Cerebellar cortex (tissue), 1 donor: ENCODE measurements at places on chromosomes 6 and 20.
A peak's percentile ranks its signal among the peaks of the same experiment; 100 is the strongest.

DNA sequence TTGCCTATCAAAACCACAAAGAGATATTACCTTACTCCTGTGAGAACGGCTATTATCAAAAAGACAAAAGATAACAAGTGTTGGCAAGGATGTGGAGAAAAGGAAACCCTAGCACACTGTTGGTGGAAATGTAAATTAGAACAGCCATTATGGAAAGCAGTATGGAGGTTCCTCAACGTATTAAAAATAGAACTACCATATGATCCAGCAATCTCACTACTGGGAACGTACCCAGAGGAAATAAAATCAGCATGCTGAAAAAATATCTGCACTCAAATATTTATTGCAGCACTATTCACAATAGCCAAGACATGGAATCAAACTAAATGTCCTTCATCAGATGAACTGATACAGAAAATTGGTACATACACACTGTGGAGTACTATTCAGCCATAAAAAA lies 149.4 kb upstream of the MLN start:
- no peak for DNase-seq

DNA sequence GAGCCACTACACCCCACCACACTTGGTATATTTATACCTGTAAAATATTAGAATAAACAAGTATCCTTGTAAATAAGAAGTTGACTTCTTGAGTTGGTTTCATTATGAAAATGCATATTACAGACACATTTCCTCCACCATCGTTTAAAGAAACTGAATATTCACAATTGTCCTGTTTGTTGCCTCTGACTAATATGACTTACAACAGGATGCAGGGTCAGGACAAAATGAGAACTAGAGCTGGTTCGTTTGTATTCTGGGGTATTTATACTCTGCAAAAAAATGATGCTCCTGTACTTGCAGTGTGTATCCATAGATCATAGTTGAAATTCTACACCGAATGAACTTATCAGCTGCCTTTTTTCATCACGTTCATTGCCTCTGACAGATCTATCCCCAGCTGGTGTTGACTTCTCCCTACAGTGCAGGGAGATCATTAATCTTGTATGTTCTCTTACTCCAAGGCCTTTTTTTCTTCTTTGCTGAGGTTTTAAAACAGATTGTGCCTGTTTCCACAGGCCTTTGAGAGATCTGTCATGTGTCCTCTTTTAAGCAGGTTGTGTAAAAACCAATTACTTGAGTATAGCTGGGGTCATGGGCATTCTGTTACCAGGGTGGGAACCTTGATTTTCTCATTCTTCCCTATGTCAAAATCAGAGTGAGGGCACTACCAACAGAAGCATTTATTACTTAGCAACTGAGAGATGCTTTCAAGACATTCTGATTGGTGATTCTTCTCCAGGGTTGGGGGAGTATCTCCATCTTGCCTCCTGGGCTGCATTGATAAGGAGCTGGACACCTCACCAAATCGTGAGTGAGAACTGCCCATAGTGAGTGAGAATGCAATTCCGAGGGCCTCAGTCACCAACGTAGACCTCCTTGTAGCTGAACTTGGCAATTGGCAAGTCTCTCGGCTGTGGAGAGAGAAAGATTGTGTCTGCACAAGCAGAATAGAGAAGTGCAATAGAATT lies 78.8 kb upstream of the CD83 start:
- no peak for DNase-seq

- no peak for DNase-seq
Measured at GRCh38 chr20:3521852-3522740, 51.3 kb downstream of the ATRN start.

DNA sequence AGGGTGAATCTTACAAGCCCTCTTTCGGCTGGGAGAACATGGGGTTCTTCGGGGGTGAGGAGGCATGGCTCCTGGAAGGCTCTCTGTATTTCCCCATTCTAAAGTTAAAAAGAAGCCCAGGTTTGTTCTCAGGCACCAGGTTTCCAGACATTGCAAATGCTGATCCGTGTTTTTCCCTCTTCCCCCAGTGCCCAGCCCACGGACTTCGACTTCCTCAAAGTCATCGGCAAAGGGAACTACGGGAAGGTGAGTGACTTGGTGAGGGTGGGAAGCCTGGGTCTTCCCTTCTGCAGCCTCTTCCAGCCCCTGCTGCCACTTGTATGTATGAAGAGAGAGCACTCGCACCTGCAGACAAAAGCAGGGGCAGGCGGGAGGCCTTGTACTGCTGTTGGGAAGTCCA lies 8.7 kb downstream of the SGK2 start:
- DNase-seq: no peak

GRCh38 chr6:22102671-22103070 lies 194.2 kb downstream of the PRL start:
- no peak for DNase-seq

- peak; percentile 7 for DNase-seq
Measured at GRCh38 chr20:20711413-20711812, 1.0 kb downstream of the RALGAPA2 start.

- DNase-seq: no peak
Measured at GRCh38 chr6:14713966-14714631, 531.8 kb upstream of the JARID2 start.

- no peak for DNase-seq
Measured at GRCh38 chr6:33092385-33092784, 16.6 kb downstream of the HLA-DPB1 start.

GRCh38 chr6:137641474-137642077 lies 147.4 kb upstream of the OLIG3 start:
- DNase-seq: peak; percentile 78

GRCh38 chr20:32510601-32511357 lies 74.4 kb downstream of the NOL4L start:
- DNase-seq: no peak

DNA sequence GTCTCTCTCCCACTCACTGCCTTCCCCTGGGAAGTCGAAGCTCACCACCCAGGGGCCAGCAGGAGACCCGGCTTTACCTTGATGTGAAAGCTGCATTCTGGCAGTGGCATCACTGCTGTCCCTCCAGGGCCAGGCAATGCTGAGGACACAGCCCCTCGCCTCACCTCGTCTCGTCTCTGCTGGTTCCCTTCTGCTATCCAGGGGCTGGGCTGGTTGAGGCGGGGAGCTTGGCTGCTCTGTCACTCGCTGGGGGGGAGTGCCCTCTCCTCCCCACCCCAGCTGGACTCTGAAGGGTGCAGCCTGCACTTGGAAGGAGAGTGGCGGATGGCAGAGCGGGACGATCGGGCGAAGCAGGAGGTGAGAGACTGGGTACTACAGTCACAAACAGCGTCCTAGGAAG lies 12.7 kb upstream of the DSN1 start:
- DNase-seq: no peak

DNA sequence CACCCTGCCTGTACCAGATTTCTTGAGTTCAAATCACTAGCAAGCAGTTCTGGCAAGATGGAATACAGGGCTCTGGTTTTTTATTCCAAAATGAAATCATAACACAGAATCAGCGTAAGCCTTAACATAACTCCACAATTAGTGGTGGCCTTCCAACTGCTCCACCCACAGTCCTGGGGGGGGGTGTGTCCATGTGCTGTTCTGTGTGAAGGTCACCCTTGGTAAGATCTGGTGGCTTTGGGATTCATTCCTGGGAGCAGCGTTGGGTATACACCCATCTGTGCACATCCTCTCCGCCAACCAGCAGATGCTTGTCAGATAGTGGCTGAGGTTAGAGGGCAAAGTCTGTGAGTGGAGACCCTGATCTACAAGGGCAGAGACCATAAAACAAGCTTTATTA lies 49.9 kb upstream of the CD83 start:
- DNase-seq: no peak

GRCh38 chr6:111173341-111173740 lies 86.0 kb downstream of the SLC16A10 start:
- DNase-seq: peak; percentile 35

- peak; percentile 48 for DNase-seq
Measured at GRCh38 chr20:20546402-20546801, 166.0 kb downstream of the RALGAPA2 start.

DNA sequence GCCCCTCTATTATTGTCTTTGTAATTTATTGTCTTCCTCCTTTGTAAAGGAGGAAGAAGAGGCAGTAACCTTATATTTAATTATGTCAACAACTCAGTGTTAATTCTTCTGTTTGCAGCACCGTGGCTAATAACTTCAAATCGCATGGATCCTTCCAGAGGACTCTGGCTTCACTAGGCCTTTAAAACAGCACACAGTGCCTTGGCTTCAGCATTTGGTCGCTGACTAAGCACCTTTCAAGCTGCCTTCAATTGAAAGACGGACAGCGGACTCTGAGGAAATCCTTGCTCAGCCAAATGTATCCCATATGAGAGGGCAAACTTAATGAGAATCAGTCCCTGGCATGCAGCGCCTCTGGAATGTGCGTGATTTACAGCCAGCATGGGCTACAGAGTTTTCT lies 64.2 kb downstream of the SGK1 start:
- peak; percentile 70 for DNase-seq

DNA sequence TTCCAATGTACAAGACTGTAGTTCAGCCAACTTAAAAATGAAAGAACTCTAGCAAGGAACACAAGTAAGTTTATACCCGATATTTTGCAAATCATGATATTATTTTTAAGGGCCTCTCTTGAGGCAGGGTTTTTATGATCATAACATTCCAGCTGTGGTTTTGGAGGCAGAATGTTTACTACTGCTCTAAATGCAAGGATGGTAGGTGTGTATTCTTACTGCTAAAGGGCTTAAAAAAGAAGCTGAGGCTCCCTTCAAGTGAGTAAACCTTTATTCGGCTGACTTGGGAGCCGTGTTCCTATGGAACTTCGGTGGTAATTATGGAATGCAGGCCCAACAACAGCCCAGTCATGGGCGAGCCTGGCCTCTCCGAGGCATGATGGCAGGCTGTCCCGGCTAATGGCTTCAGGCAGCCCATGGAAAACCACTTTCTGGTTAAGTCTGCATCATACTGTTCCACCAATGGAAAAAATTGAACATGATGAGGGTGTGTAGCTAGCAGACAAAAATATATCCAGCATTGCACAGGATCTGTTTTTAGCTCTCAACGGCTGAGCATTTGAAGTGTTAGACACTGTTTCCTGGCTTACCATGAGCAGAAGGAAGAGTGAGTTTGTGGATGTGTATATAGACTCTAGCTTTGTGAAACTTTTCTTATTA lies 111.5 kb downstream of the TIAM2 start:
- no peak for DNase-seq

- DNase-seq: no peak
Measured at GRCh38 chr6:168906391-168906790, 347.3 kb downstream of the THBS2 start.

DNA sequence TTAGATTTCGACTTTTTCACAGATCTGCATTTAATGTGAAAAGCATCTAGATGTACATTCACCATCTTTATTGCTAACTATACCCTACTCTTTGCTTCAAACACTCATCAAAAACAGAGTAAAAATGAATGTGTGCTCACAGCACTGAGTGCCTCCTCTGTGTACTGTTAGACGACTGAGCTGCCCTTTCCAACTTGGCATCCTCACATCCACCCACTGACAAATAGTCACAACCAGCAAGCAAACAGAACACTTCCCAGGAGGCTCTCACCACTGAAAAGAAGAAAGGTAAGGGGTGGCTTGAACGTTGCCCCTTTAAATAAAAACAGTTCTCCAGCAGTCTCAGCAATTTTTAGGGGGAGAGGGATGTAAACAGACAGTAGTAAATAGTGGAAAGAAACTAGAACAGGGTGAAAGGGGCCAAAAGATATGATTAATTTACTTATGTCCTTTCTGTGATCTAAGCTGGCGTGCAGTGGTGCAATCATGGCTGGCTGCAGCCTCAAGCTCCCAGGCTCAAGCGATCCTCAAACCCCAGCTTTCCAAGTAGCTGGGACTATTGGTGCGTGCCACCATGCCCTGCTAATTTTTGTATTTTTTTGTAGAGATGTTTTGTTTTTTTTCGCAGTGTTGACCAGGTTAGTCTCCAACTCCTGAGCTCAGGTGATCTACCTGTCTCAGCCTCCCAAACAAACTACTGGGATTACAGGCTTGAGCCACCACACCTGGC lies 48.7 kb downstream of the IPCEF1 start:
- no peak for DNase-seq

DNA sequence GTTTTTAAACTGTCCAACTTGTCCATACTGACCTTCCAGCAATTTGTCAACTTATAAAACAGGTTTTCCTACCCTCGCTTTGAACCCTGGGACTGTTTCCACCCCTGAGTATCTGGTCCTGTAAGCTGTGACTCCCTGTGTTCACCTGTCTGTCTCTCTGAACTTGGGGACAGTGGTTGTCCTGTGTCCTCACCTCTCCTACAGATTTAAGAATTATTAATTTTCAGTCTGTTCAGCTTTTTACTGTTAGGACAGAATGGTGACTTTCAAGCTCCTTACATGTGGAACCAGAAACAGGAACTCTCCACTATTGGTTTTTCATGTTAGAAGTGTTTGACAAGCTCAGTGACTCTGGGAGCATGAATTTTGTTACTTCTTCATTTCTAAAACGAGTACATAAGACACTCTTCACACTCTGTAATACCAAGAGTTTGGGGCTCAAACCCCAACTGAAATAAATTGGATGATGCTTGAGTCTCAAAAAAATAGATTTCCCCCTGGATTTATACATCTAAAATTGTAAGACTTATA lies 713.9 kb downstream of the COL12A1 start:
- DNase-seq: no peak

GRCh38 chr6:80021131-80021530 lies 16.7 kb downstream of the TTK start:
- DNase-seq: no peak

GRCh38 chr6:45421709-45422502 lies 44.2 kb upstream of the SUPT3H start:
- no peak for DNase-seq

- DNase-seq: no peak
Measured at GRCh38 chr6:64644024-64644423, 1008.4 kb downstream of the PHF3 start.

- peak; percentile 88 for DNase-seq
Measured at GRCh38 chr20:64155258-64156135, 8.8 kb upstream of the MYT1 start.

GRCh38 chr20:59163631-59164530 lies at the start of gene ZNF831:
ZNF831 (plus strand) TSS chr20:59163821; CDS start chr20:59191020, 27,199 bp downstream.
- no peak for DNase-seq

DNA sequence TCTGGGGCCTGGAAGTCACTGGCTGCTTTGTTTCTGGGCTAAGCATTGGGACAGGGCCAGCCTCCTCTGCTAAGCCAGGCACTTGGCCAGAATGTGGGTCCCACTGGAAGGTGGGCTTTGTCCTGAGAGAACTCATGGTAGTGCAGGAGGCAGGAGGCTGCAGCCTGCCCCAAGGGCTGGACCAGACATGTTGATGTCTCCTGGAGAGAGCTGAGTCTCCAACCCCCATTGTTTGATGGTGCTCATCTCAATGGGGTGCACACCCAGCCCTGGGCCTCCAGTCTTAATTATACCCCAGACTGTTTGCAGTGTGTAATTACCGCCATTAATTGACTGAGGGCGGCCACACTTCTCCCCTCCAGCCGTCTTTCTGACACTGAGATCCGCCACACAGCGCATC lies 220.5 kb upstream of the PMEPA1 start:
- DNase-seq: no peak

DNA sequence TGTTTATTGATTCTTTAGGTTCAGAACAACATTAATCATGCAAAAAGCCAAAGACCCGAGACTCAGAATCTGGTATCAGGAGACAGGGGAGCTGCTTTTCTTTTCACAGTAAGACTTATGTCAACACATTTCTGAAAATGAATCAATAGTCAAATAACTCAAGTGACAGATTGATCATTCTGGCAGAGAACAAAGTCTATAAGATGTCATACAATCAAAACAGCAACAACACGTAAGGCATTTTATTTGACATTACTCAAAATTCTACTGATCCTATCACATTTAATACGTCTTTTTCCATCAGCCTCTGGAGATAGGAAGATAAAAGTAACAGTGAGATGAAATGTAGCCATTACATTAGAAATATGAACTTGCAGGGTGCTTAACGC lies 93.4 kb upstream of the EEF1E1 start:
- no peak for DNase-seq
